ENCODE measurements at places on chromosomes 2 and 18. TPM values are rescaled to one million over a fixed set of nuclear protein-coding genes. Genes with fewer than 3 reads are reported as not detected.

Gene PJVK
- total RNA-seq = 2.1 TPM

Gene SCN1A
- not detected for total RNA-seq

Gene DCDC2C
- not detected for total RNA-seq

Gene HNMT
- total RNA-seq = 0.96 TPM

Gene WIPF1
- total RNA-seq = 23.9 TPM

Gene LAMA1
- 0.17 TPM for total RNA-seq

Gene HOXD13
- total RNA-seq = 0.29 TPM

Gene CDK15
- total RNA-seq = not detected

Gene COLEC12
- total RNA-seq = 0.06 TPM

Gene CSRNP3
- total RNA-seq = not detected

Gene ACTG2
- total RNA-seq = not detected

Gene CDH7
- total RNA-seq = not detected

Gene SRD5A2
- not detected for total RNA-seq

Gene RAX
- total RNA-seq = not detected

Gene DPP4
- total RNA-seq = 0.69 TPM

Gene AQP12A
- not detected for total RNA-seq

Gene PSMG2
- total RNA-seq = 73.3 TPM

Gene BOK
- 33.3 TPM for total RNA-seq

Gene ASNSD1
- 30.8 TPM for total RNA-seq

Gene SP3
- 41.1 TPM for total RNA-seq

Gene MARCO
- 0.36 TPM for total RNA-seq

Gene GPBAR1
- total RNA-seq = 0.23 TPM

Gene LIMS3
- not detected for total RNA-seq

Gene DAW1
- total RNA-seq = 2.4 TPM

Gene NCKAP5
- 1.2 TPM for total RNA-seq

Gene CARF
- total RNA-seq = 1.1 TPM

Gene CFAP53
- total RNA-seq = 0.30 TPM

Gene SFTPB
- 0.15 TPM for total RNA-seq
